Central memory CD8-positive, alpha-beta T cell (primary cell): ENCODE measurements at places on chromosomes 5 and 9.

GRCh38 chr9:113886026-113886369 is 9.9 kb downstream of the ZNF618 start:
- no peak for DNase-seq

GRCh38 chr9:107020040-107020530 is 157.1 kb downstream of the ZNF462 start:
- no peak for DNase-seq

GRCh38 chr5:117743337-117743736 is 1168.7 kb upstream of the SEMA6A start:
- no peak for DNase-seq

DNA sequence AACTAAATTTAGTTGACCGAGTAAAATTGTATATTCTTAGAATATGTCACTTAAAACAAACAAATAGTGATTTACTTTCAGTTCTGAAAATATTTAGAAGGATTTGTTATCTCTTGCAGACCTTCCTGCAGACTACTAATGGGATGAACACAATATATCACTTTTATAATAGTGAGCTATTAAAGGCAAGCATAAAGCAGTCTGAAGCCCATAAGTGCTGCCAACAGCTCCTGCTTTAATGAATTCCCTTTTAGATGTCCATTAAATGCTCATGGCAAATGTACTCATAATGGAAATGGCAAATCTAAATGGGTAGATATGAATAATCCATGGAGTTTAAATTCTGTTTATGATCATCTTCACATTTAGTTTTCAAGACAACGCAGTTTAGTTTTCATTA is 170.2 kb downstream of the RANBP17 start:
- DNase-seq = no peak

DNA sequence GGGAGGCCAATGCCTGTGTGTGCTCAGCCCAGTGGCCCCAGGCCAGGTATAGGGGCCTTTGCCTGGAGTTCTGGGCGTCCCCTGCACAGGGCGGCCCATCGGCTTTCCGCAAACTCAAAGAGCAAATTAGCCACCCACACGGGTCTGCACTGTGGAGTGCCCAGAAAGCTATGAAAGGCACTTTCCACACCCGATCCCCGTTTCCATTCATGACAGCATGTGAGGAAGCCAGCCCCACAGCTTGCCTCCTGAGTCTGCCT is 5.2 kb downstream of the DBH start:
- DNase-seq = no peak

GRCh38 chr9:108536836-108537601 is 318.8 kb downstream of the ACTL7B start:
- DNase-seq = no peak

DNA sequence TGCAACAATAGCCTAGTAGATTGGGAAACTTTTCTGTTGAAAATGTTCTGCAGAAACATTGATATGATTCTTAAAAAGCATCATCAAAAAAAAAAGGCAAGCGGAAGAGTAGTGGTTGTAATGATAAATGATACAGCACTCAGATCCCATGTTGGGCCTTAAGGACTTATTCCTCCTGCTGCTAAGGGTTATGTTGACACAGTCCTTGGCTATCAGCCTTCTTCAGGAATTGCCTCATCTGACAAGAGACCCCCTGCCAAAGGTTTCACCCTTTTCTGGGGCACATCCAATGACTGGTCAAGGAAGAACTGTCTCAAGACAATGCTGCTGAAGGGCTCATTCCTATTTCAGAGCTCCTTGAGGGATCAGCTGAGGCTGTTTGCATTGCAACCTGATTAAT is 44.3 kb upstream of the MAMDC2 start:
- DNase-seq = no peak

DNA sequence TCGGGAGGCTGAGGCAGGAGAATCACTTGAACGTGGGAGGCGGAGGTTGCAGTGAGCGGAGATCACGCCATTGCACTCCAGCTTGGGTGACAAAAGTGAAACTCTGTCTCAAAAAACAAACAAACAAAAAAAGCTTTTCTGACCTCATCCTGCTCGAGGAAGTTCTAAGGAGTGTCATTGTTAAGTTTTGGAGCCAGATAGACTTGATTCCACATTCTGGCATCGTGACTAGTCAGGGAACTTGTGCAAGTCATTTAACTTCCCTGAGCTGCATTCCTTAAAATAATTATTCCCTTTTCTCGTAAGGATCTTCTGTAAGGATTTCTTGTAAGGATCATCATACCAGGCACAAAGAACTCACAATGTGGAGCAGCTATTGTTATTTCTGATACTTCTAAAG is 26.2 kb downstream of the SNX24 start:
- DNase-seq = no peak

- DNase-seq = no peak
These were observed 3.4 kb downstream of the PDLIM4 start for GRCh38 chr5:132260714-132261551.

DNA sequence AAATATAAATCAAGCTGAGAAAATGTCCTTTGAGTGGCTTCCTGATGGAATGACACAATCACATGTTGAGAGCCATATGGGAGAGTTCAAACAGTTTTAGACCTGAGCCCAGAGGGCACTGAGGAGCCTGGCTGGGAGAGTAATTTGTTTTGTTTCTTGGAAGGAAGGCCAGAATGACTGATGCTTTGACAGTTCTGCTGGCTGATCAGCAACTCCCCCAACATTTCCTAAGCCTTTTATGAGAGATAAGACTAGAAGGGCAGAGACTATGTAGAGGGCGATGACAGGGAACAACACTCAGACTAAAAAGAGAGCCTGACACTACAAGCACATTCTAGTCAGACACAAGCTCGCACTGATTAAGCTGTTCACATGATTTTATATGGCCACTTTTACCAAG is 169.2 kb downstream of the COX7C start:
- no peak for DNase-seq

DNA sequence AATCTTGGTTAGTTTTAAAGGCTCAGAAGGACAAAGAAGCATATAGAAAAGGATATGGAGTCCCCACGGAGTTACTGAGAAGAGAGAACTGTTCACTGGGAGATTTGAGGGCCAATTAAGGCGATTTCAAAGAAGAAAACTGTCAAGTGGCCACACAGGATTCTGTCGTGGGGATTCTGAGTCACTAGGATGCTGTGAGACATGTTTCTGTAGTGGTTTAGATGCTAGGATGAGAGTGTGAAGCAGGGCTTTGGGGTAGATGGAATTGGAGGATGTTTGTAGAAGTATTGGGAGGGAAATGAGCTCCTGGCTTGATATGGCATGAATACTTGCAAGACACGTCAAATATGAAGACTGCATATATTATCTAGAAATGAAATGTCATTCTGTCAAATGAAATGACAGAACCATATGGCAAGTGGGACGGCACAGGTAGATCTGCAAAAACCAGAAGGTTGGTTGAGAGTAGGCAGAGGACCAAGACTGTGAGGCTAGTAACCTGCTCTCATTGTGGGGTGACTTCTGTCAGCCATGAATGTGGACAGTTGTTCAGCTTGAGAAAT is 136.3 kb upstream of the SPRY4 start:
- DNase-seq = no peak

DNA sequence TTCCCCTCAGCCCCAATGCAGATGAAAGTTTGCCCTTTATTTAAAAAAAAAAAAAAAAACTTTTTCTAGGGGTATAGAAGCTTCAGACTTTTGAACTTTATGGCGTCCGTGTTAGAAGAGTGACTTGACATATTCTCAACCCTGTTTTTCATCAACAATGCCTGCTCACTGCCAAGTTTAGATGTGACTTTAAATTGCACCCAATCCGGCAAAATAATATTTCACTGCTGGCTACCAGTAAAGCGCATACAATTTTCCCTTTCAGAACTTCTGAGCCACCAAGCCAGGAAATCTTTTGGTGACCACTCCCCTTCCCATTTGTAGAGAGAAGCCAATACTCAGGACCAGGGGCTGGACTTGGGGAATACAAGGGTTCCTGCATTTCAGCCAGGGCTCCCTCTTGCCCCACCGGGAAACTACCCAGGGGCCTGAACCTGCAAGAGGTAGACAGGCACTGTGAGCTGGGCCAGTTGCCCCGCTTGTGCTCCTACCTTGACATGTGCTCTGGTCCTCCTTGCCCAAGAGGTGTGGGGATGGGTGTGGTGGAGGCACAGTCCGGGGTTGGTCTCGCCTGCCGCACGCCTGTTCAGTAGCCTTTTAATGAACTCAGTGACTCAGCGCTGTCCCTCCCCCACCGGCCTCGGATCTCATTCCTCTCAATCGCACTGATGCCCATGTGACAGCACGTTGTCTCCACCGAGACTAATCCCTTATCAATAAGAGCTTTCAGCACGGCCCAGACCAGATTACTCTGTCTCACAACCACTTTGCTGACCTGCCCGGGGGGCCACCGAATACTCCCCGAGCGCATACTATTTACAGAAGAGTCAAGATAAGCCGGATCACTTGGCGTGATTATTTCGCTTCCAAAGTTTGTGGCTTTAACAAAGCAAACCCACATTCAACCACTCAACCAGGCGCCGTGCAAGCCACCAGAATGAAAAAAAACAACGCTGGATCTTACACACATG is 226.4 kb downstream of the DCP2 start:
- DNase-seq = no peak
